PC-9 (cell line): ENCODE measurements at places on chromosomes 7 and 10. TPM values are rescaled to one million over a fixed set of nuclear protein-coding genes. Genes with fewer than 3 reads are reported as not detected.
A peak's percentile ranks its signal among the peaks of the same experiment; 100 is the strongest.

- no peak for DNase-seq
- H3K4me1 ChIP-seq: no peaks in the 10 kb centered on the region
- no peaks in the 10 kb centered on the region for H3K27me3 ChIP-seq
- H3K27ac ChIP-seq: no peak overlapping the region
- no peaks in the 10 kb centered on the region for H3K36me3 ChIP-seq
- no peak overlapping the region for H3K4me3 ChIP-seq
These were observed 384.0 kb upstream of the FZD8 start for GRCh38 chr10:36026081-36026480.

Gene FZD8
- total RNA-seq: not detected in 2 replicates

Gene ADCYAP1R1
- not detected in 2 replicates for total RNA-seq

Gene ELFN1
- total RNA-seq: 0.09 and 0.13 TPM in 2 replicates

GRCh38 chr10:31148951-31149350, 117.3 kb upstream of the ZNF438 start:
- H3K27me3 ChIP-seq: no peaks in the 10 kb centered on the region
- no peak overlapping the region for H3K27ac ChIP-seq
- no peaks in the 10 kb centered on the region for H3K36me3 ChIP-seq
- no peak overlapping the region for H3K4me3 ChIP-seq
- DNase-seq: no peak

Gene GIMAP4
- total RNA-seq: not detected in 2 replicates

DNA sequence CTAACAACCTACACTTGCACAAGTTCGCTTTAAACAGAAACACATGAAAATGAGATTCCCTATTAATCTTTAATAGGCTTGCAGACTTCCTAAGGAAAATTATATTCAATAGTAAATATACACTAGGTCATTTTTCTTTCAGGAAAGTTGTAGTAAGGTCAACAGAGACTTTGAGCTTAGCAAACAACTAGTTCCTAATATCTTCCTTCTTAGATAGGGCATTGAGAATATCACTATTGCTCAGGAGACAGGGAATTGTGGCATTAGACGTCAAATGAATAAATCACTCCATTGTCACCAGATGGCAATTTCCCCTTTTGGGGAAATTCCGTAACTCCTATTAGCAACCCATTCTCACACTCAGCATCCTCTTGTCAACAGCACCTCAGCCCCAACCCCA, 164.9 kb downstream of the GFRA1 start:
- no peak overlapping the region for H3K4me3 ChIP-seq
- DNase-seq: no peak
- no peak overlapping the region for H3K27ac ChIP-seq
- H3K36me3 ChIP-seq: no peaks in the 10 kb centered on the region
- H3K4me1 ChIP-seq: no peaks in the 10 kb centered on the region

Gene SRRT
- 116 and 144 TPM in 2 replicates for total RNA-seq

GRCh38 chr7:140229101-140229525, 52.3 kb upstream of the KDM7A start:
- DNase-seq: no peak
- no peaks in the 10 kb centered on the region for H3K36me3 ChIP-seq
- 0 out of 2 replicates have a peak, but pooled peaks cover 13% of the 10 kb centered on the region for H3K4me1 ChIP-seq
- H3K27me3 ChIP-seq: peaks cover 15% of the 10 kb centered on the region
- no peak overlapping the region for H3K27ac ChIP-seq

DNA sequence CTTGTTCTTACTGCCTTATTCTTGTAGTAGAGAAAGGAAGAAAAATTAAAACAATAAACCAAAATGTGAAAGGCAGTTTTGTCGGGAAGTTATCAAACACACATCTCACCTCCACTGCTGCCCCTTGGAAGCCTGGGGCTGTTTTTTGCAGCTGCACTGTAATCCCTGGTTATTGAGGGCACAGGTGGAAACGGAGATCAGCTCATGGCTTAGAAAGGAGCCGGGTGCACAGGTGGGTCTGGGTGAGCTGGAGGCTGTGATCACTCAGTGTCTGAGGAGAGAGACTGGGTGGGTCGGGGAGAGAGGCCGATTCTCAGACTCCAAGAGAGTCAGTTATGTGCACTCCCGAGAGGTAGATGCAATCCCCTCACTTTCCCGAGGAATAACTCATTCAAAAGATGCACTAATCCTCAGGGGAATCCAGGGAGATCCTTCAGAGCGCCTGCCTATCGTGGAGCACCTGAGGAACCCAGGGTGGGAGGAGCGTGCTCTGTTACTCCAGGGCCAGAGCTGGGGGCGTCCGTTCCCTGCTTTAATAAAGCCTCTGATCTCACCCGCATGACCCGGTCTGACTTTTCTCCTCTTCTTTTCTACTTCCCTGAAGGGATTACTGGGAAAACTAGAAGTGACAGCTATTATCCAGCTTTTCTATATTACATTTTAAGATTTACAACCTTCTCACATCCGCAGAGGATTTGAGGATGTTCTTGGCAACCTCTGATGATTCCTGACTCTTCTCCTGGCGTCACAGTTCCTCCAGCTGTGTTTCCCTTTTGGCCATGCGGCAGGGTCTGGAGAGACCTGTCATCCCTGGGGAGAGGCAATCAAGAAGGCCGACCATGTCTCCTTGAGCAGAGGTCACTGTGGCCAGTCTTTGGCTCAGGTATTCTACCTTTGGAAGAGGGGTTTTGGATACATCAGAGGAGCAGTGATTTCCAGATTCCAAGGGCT, 82.1 kb downstream of the CAMK1D start:
- no peak for DNase-seq
- no peaks in the 10 kb centered on the region for H3K27me3 ChIP-seq
- H3K4me3 ChIP-seq: no peak overlapping the region
- peaks cover 27% of the 10 kb centered on the region for H3K4me1 ChIP-seq
- no peaks in the 10 kb centered on the region for H3K36me3 ChIP-seq

DNA sequence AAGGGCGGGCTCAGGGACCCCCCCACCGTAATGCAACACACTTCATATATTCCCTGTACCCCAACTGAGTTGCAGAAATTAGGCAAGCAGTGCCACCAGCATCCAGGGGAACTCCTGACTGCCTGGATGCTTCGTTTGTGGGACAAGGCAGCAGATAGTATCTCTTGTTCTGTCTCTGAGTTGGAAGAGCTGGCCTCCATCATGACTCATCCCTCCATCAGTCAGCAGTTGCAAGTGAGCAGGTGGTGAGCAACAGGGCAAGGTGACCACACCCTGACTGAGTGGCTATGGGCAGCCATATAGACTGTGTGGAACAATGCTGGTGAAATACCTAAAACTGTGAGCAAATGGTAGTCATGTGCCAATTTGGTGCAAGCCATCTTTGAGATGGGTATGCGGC, 22.8 kb upstream of the ADAMTS14 start:
- no peaks in the 10 kb centered on the region for H3K36me3 ChIP-seq
- no peak overlapping the region for H3K4me3 ChIP-seq
- peaks cover 31% of the 10 kb centered on the region for H3K4me1 ChIP-seq
- DNase-seq: peak; percentile 55
- H3K27ac ChIP-seq: peak overlapping the region; percentile 49
- H3K27me3 ChIP-seq: no peaks in the 10 kb centered on the region

DNA sequence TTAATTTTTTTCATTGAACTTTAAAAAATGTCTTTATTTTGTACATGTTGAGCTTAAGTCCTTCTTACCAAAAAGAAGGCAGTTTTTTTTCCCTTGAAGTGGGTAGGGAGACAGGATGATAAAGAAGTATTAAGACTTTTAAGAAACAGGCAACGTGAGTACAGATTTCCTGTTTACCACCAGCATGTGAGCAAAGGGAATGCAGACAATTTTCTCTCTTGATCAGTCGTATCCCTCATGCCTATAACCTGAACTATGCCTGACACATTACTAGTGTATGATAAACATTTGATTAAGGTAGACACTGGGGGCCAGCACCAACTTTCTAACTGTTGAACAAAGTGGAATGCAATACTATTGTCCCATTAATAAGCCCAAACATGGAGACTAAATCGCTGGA, 8.8 kb upstream of the OR2A2 start:
- no peaks in the 10 kb centered on the region for H3K27me3 ChIP-seq
- no peak for DNase-seq
- no peaks in the 10 kb centered on the region for H3K36me3 ChIP-seq
- H3K4me1 ChIP-seq: no peaks in the 10 kb centered on the region
- no peak overlapping the region for H3K27ac ChIP-seq

DNA sequence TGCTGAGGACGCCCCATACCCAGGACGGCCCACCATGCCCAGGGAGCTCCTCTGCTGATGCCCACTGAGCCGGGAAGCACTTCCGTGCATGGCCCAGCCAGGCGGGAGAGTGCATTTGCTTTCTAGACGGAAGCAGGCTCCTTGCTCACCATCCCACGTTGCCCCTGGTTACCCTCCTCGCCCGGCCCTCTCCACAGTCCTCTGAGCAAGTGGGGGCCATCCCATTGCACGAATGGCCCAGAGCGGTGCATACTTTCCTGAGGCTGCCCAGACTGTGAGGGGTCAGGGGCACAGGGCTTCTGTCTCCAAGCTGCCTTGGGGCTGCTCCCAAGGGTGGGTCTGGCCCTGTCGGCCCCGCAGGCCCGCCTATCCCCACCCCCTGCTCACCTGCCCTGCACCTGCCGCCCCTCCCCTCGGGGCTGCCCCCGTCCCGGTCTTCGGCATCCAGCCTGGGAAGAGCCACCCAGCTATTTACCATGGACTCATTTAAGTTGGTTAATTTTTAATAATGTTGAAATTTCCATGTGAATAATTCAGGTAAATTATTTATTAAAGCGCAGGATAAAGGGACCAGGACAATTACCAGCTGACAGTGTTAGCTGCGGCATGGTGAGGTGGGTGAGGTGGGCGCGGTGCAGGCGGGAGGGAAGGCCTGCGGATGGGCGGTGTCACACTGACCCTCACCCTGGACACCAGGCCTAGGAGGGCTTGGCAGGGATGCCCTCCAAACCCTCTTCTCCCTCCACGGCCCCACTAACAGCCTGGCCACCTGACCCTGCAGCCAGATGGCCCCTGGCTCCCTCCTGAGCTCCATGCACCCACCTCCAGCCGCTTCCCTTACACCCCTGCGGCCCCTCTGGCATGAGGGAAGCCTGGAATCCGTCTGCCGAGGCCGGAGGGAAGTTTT, 104.4 kb downstream of the MICALL2 start:
- peaks cover 67% of the 10 kb centered on the region for H3K27me3 ChIP-seq
- H3K4me3 ChIP-seq: no peak overlapping the region
- DNase-seq: no peak
- no peaks in the 10 kb centered on the region for H3K36me3 ChIP-seq
- H3K27ac ChIP-seq: no peak overlapping the region

GRCh38 chr7:115410972-115411686, 489.2 kb downstream of the MDFIC start:
- no peaks in the 10 kb centered on the region for H3K4me1 ChIP-seq
- no peaks in the 10 kb centered on the region for H3K27me3 ChIP-seq
- no peak for DNase-seq
- no peak overlapping the region for H3K4me3 ChIP-seq
- no peaks in the 10 kb centered on the region for H3K36me3 ChIP-seq

Gene GPR37
- total RNA-seq: 1.8 and 1.9 TPM in 2 replicates

DNA sequence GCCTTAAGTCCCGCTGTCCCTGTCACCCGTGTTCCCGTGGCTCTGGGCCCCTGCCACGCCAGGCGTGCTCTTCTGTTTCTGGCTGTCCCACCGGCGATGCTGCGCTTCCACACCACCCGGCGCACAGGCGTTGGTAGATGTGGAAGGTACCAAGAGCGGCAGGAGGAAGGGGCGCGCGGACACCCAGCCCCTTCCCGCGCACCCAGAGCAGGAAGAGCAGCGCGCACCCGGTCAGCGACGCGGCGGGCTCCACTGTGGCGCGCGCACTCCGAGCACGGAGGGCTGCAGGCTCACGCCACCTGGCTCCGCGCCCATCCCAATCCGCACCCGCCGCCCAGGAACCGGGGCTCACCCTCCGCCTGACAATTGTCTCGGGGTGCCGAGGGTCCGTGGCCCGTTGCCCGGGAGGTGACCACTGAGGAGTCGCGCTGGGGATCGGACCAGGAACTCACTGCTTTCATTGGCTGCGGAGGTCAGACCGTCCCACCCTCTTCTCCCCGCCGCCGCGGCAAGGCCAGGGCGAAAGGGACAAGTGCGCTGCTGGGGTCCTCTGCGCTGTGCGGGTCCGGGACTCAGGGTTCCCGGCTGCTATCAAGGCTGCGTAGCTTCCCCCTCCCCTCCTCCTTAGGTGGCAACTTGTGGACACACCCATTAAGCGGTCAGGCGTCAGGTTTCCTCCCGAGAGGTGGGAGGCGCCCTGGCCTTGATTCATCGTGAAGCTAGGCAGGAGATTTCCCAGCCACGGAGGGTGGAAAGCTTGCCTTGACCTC, 121.6 kb upstream of the ZNF92 start:
- H3K4me3 ChIP-seq: no peak overlapping the region
- H3K4me1 ChIP-seq: no peaks in the 10 kb centered on the region
- H3K36me3 ChIP-seq: no peaks in the 10 kb centered on the region
- no peaks in the 10 kb centered on the region for H3K27me3 ChIP-seq
- H3K27ac ChIP-seq: no peak overlapping the region

Gene SUN3
- 0.24 TPM in 1 of 2 replicates, not detected in the other for total RNA-seq

Gene GDF10
- not detected in 2 replicates for total RNA-seq

DNA sequence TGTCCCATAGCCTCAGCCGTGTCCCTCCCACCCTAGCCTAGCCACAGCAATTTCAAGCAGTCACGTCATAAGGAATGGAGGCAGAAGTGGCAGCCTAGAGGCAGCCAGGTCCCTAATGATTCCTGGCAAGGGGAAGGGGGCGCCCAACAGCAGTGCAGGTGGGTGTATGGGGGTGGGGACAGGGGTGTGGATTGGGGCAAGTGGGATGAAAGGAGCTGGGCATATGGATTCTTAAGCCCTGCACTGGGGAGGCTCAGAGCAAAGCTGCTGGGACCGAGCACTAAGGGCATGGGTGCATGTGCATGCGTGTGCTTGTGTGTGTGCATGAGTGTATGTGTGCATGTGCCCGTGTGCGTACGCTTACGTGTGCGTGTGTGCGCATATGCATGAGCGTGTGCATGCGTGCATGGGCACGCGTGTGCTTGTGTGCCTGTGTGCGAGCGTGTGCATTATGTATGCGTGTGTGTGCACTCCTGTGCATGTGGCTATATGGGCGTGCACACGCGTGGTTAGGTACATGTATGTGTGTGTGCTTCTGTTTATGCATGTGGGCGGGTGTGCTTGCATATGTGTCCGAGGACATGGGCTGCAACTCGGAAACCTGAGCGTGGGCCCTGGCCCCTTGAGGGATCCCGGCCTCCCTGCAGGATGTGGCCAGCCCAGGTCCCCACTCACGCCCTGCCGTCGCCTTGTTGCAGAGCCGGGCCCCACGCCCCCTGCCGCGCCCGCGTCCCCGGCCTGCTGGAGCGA, 34.1 kb downstream of the SH2B2 start:
- H3K4me1 ChIP-seq: no peaks in the 10 kb centered on the region
- no peaks in the 10 kb centered on the region for H3K27me3 ChIP-seq
- H3K4me3 ChIP-seq: no peak overlapping the region
- DNase-seq: no peak

Gene ENTPD7
- total RNA-seq: 4.2 and 5.4 TPM in 2 replicates
